ENCODE measurements at places on chromosomes 3 and 15.

GRCh38 chr15:25905140-25905539 lies 42.0 kb upstream of the ATP10A start:
- no peaks in the 10 kb centered on the region for H3K36me3 ChIP-seq
- no peak overlapping the region for H3K27ac ChIP-seq
- no peaks in the 10 kb centered on the region for H3K27me3 ChIP-seq
- H3K4me3 ChIP-seq: no peak overlapping the region
- no peak for DNase-seq

DNA sequence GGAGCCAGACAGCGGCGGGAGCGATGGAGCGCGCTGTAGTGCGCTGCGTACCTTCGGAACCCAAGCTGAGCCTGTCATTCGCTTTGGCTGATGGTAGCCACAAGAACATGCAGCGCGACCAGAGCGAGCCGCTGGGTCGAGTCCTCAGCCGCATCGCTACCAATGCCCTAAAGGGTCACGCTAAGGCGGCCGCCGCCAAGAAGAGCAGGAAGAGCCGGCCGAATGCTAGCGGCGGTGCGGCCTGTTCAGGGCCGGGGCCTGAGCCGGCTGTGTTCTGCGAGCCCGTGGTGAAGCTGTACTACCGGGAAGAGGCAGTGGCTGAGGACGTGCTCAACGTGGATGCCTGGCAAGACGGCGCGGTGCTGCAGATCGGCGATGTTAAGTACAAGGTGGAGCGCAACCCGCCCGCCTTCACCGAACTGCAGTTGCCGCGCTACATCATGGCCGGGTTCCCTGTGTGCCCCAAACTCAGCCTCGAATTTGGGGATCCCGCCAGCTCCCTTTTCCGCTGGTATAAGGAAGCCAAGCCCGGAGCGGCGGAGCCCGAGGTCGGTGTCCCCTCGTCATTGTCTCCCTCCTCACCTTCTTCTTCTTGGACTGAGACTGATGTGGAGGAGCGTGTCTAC lies 498 bp downstream of the PDE12 start:
- H3K4me1 ChIP-seq: peaks cover 10% of the 10 kb centered on the region
- DNase-seq: peak; percentile 26
- H3K27me3 ChIP-seq: no peaks in the 10 kb centered on the region
- peak overlapping the region; percentile 70 for H3K4me3 ChIP-seq
- H3K27ac ChIP-seq: peak overlapping the region; percentile 99

- peak; percentile 27 for DNase-seq
- peak overlapping the region; percentile 57 for H3K4me3 ChIP-seq
- peak overlapping the region; percentile 97 for H3K27ac ChIP-seq
- no peaks in the 10 kb centered on the region for H3K27me3 ChIP-seq
Observed at GRCh38 chr15:35545316-35545823, 595 bp downstream of the DPH6 start.

DNA sequence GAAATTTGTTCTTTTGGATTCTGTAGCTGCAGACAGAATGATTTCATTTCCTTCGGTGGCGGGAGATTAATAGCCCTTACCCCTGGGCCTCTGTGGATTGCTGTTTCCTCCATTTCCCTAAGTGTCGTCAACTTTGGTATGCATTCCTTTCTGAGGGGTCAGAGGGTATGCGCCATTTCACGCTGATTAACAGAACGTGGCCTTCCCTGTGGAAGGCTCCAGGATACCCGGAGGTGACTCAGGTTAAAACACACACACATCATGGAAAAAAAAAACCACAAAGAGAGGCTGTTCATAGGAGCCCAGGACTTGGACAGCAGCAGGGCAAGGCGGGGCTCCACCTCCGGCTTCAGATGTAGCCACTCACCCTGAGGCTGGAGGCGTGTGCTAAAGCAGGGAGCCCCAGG lies 51.9 kb downstream of the EPHB1 start:
- no peak overlapping the region for H3K4me3 ChIP-seq
- DNase-seq: no peak
- no peaks in the 10 kb centered on the region for H3K36me3 ChIP-seq
- H3K4me1 ChIP-seq: no peaks in the 10 kb centered on the region
- no peak overlapping the region for H3K27ac ChIP-seq
- H3K27me3 ChIP-seq: no peaks in the 10 kb centered on the region

DNA sequence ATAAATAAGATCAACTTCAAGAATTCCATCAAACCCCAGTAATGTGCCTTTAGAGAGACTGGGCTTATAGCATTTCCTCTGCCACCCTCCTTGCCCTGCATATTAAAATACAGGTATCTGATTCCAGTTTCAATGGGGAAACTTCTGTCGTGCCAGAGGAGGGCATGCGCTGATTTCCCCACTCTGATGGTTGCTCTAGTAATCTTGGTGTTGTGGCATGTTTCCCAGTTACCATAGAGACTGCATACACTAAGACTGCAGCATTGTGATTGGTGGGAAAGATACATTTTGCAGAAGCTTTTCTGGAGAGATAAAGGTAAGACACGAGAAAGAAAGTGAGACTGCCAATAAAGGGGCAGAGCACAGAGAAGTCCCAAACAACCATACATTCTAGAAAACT lies 225.6 kb downstream of the TIGIT start:
- no peak overlapping the region for H3K27ac ChIP-seq
- no peaks in the 10 kb centered on the region for H3K36me3 ChIP-seq
